ENCODE measurements at places on chromosomes 7 and 10. TPM values are rescaled to one million over a fixed set of nuclear protein-coding genes. Genes with fewer than 3 reads are reported as not detected.

CNTNAP2 gene
- 2.1 TPM for total RNA-seq

- peak; percentile 6 for DNase-seq
- no peaks in the 10 kb centered on the region for H3K27me3 ChIP-seq
- no peak overlapping the region for H3K4me3 ChIP-seq
Measured at GRCh38 chr7:8035647-8036518, 67.3 kb downstream of the GLCCI1 start.

GRCh38 chr7:107108793-107109371 lies 59.9 kb upstream of the HBP1 start:
- DNase-seq, result no peak
- H3K27ac ChIP-seq, result peak overlapping the region; percentile 11
- H3K27me3 ChIP-seq, result no peaks in the 10 kb centered on the region
- peaks cover 12% of the 10 kb centered on the region for H3K4me1 ChIP-seq
- no peak overlapping the region for H3K4me3 ChIP-seq

GRCh38 chr10:22610610-22611009 lies 103.8 kb downstream of the PIP4K2A start:
- no peaks in the 10 kb centered on the region for H3K27me3 ChIP-seq
- H3K36me3 ChIP-seq, result no peaks in the 10 kb centered on the region
- H3K4me3 ChIP-seq, result no peak overlapping the region
- peaks cover 26% of the 10 kb centered on the region for H3K4me1 ChIP-seq
- DNase-seq, result no peak

KNDC1 gene
- total RNA-seq, result 33.9 TPM

Measured in cardiac muscle cell (in vitro differentiated cells and primary cell).